ENCODE measurements at places on chromosomes 4 and X.
A peak's percentile ranks its signal among the peaks of the same experiment; 100 is the strongest.

DNA sequence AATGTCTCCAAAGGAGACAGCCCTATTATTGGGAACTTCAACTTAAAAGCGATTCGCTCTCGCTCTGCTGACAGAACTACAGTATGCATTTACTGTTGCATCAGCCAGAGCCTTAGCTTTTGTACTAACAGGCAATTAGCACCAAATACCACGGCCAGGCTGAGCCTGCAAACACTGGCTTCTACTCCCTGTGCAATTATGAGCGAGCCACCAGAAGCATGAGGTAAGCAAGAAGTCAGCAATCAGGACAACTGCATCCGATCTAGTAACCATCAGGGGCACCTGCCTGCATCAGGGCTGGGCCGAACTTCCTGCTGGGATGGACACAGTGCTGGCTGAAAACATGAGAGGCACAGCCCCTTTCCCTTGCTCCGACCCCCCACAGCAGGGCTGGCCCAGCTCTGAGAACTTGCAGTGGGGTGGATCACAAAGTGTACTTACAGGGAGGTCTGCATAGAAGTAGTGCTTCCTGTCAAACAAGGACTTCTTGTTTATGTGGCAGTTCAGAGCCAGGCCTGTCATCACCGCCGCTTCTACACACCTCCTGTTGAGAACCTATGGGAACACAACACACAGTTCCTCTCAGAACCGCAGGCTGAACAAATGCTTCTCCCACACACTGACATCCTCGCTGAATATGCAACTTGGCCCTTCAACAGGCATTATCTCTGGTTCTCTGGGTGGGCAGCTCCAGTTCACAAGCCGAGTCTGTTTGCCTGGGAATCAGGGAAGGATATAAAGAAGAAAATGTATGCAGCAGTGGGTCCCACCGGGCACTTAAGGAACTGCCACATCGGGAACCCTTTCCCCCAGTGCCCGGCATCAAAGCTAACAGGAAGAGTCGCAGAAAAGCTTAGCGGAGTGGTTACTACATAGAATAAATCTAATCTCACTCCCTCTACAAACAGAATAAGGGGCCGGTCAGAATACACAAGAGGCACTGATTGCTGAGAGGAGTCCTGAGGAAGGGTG is 41.5 kb downstream of the GATB start:
- no peak for DNase-seq

GRCh38 chr4:2818351-2818939 is 25.2 kb upstream of the ADD1 start:
- DNase-seq = peak; percentile 21

GRCh38 chr4:44916411-44916810 is 190.1 kb upstream of the GNPDA2 start:
- no peak for DNase-seq

DNA sequence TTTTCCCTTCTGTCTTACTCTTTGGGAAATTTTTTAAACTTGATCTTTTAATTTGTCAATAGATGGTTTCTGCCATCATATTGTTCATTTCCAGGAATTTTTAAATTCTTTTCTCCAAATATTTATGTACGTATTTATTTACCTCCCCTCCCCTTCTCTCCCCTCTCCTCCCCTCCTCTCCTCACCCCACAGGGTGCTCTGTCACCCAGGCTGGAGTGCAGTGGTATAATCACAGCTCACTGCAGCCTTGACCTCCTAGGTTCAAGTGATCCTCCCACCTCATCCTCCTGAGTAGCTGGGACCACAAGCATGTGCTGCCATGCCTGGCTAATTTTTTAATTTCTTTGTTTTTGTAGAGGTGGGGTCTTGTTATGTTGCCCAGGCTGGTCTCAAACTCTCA is 73.8 kb downstream of the WWC2 start:
- DNase-seq = no peak

- DNase-seq = no peak
Measured at GRCh38 chrX:39318506-39319343, 517.5 kb downstream of the MID1IP1 start.

DNA sequence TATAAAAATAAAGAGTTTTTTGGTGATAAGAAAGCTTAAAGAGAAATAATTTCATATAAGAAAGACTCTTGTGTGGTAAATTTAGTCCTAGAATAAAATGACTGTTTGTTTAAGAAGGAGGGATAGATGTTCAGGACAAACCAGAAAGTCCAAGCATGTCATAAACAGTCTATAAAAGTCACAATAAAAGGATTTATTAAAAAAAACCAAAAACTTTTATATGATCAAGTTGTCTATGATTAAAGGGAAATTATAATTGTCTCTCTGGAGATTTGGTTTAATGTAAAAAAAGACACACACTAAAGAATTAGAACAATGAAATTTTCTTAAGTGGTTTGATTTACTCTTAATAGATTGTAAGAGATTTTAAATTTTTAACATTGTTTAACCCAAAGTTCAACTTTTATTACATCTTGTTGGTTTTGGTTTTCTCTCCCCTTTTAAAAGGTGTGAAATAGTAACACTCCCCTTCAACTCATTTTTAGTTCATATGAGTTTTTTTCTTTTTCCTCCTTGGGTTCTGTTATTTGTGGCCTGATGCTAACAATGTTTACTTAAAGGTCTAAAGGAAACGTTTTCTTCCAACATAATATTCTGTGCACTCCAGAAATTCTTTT is 89.7 kb downstream of the PDHA2 start:
- no peak for DNase-seq

DNA sequence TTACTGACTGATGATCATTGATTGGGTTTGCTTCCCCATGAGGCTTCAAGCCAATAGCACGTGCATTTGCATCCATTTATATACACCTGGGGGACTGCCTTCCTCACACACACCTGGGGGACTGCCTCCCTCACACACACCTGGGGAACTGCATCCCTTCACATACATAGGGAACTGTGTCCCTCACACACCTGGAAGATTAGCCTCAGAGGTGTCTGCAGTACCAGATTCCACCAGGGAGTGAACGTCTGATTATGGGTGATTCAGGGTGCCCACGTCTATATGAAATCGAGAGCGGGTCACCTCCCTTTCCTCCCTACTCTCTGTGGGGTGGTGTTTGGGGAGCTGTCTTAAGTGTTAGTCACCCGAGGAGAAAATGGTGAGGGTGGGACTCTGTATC is 16.9 kb downstream of the CD99 start:
- DNase-seq = no peak

DNA sequence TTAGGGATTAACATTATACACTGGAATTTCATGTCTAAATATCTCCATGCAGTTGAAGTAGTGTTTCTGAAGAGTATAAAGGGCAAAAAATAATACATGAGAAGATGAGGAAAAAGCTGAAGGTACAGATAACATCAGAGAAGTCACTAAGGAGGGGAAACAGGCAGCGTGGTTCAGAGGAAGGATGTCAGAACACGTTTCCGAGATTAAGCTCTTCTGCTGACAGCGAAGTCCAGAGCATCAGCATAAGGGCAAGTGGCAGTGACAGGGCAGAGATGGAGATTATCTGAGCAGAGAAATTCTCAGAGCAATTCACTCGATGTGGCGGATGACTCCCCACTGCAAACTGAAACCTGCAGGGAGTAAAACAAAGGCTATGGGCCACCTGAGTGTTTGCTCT is 443.2 kb upstream of the FRG1 start:
- no peak for DNase-seq

DNA sequence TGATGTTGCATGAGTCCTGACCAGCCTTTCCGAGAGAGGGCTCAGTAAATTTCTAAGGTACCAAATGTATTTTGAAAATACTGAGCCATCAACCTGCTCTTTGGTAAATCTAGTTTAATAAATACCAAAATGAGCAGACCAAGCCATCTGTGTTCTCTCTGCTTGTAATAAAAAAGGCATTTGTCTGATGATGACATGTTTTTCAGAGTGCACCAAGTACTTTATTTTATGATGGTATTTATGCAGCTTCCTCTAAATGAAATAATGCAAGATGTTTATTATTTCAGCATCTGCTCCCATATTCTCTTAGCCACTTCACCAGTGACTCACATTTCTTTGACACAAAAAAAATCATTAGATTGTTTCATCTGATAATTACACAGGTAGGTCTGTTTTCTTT is 700.5 kb downstream of the TRIML1 start:
- DNase-seq = no peak

GRCh38 chrX:149021159-149021558 is 483.9 kb downstream of the IDS start:
- DNase-seq = no peak

DNA sequence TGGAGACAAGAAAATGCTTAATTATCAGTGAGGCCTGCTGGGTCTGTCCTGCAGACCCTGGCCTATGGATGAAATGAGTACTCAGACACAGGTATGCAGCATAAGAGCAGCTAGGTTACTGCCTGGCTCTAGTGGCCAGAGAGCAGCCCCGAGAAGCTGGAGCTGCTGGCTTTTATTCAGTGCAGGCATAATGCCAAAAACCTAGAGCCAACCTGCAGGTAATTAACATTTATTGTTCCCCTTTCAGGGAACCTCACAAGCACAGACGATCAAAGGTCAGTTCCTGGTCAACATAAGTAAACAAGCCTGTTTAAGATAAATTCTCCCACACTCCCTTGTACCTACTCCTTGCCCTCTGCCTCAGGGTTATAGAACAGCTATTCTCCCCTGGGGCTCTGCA is 13.3 kb downstream of the IDS start:
- no peak for DNase-seq

- no peak for DNase-seq
Measured at GRCh38 chr4:2928242-2929176, 34.7 kb downstream of the NOP14 start.

GRCh38 chr4:59608466-59608865 is 1591.7 kb upstream of the ADGRL3 start:
- DNase-seq = peak; percentile 32

GRCh38 chrX:129565046-129565650 is 25.1 kb downstream of the OCRL start:
- peak; percentile 3 for DNase-seq

DNA sequence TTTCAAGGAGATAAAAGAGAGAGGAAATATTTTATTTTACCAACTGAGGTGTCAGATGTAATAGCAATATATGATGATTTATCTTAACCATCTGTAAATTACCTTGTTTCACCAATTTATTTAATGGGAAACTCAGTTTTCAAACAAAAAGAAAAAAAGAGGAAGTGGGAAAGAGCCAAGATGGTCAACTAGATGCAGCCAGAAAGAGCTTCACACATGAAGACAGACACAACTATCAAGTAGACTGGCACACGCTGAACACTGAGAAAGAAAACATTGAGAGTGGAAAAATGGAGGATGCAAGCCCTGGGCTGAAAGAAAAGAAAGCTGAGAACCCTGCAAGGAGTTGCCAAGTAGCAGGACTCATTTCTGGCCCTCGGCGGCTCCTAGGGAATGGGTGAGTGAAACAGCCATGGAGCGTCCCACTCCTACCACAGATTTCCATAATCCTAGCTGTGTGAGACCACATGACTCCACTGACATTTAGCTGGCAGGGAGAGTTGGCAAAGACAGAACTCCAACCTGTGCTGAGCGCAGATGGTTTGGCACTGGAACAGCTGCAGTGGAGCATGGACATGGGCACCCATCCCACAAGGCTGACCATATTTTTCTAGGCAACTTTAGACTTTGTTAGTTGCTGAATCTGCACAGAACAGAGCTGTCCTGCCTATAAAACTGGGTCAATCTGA is 409.3 kb downstream of the FAM47B start:
- no peak for DNase-seq

GRCh38 chrX:22078117-22078516 is 46.0 kb downstream of the PHEX start:
- DNase-seq = peak; percentile 59
